ENCODE measurements at places on chromosomes 12 and 14.

DNA sequence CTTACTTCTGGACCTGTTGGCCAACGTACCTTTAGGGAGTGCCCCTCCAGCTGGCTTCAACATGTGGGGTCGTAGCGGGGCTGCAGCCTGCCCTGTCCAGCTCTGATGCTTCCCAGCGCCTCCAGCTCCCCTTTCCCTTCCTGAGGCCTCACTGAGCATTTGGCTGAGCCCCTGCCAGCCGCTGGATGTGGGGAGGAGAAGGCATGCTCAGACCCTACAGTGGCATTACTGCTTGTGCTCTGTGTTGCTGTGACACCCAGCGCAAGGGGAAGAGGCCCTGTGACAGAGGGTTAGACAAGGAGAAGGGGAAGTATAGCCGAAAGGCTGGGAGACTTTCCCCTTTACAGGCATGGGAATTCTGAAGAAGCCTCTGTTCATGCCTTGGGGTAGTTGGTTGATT, 145.9 kb downstream of the PRKCH start:
- no peak for DNase-seq

DNA sequence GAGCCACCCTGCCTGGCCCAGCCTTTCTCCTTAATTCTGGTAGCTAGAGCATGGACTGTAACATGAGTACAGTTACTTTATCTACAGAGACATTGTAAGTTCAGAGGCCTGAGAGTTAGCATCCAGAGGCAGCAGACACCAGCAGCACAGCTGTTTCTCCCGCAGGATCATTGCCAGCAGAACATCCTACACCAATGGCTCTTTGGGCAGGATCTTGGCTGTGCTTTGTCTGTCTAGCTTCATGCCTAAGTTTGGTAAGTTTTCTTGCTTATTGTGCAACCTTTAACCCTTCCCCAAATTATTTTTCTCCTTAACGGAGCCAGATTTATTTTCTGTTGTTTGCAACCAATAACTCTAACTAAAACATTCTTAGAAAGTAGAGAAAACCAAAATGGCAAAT, 21.6 kb downstream of the C12orf71 start:
- DNase-seq, result no peak

GRCh38 chr12:108525681-108526080, 10.6 kb downstream of the FICD start:
- DNase-seq, result no peak

DNA sequence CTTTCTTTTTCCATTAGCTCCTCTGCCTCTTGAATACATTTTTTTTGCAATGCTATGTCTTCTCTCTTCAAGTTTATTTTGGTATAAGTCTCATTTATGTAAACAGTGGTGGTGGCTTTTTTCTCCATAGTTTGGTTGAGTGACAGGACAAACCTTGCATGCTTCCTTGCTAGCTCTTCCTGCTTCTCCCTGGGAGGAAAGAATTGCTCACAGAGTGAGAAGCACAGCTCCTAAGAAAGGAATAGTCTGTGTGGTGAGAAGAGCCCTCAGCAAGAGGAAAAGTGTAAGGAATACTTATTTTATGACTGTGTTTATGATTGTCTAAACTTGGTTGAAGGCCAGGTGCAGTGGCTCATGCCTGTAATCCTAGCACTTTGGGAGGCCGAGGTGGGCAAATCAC, 11.5 kb downstream of the CCDC175 start:
- DNase-seq, result no peak

DNA sequence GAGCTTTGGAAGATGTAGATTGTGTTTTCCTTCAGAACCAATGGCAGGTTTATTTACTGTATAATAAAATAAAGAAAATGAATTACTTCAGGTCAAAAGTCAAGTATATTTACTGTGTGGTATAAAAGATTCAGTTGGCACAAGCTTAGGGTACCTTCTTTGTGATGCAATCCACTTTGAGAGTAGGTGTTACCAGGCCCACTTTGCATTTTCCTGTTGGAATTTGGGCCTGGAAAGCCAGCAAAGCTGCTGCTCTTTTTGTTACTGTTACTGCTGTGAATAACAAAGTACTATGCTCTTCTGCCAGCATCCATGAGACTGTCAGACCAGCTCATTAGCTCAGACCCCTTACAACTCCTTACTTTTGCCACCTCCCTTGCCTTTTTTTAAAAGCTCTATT, 649.0 kb upstream of the SEL1L start:
- DNase-seq, result no peak
